IPS DF 6.9 (cell line): ENCODE measurements at places on chromosomes 12 and 14.

- no peak for DNase-seq
These were observed 1.1 kb upstream of the MBD6 start for GRCh38 chr12:57521525-57522010.

GRCh38 chr14:102320033-102320660 lies 601 bp downstream of the ZNF839 start:
- DNase-seq, result no peak

- DNase-seq, result no peak
These were observed 25.9 kb downstream of the PIGH start for GRCh38 chr14:67574156-67574555.

DNA sequence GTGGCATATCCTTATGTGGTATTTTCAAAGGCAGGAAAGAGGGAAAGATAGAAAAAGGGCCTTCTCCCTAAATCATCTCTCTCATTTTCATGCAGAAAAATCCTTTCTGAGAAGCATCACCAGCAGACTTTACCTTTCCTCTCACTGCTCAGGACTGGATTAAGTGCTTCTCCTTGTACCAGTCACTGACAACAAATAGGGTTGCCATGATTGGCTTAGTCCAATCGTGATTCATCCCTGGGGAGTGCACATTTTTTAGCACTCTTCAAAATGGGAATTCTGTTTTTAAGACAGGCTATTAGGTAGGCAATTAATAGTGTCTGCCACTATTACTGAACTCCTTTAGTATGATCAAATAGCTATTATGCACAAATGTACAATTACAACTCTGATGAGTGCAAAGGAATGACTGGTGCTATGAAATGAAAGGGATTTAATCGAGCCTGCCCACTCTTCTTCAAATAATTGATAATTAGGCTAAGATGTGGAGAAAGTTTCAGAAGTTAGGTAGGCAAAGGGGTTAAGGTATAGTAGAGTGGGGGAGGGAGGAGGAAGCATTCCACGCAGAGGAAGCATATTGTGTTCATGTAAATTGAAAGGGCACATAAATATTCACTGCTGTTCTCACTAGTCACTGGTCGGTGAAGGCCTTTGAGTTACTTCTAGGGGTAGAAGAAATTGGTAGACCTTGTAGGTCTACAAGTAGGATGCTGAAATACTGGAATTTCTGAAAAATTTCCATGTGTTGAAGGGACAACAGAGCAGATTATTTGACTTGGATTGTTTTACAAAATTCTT lies 84.0 kb downstream of the MSRB3 start:
- no peak for DNase-seq

GRCh38 chr14:34374998-34375740 lies 86.9 kb downstream of the SPTSSA start:
- no peak for DNase-seq

DNA sequence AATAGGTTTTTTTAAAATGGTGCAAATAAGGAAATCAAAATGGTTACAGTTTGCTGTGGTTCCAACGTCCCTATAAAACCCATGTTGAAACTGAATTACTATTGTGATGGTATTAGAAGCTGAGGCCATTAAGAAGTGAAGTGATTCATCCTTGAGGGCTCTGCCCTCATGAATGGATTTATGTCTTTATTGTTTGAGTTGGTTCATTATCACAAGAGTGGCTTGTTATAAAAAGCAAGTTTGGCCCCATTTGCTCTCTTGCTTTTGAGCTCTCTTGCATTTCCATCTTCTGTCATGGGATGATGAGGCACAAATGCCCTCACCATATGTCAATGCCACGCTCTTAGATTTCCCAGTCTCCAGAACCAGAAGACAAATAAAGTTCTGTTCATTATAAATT lies 62.3 kb downstream of the PRKD1 start:
- DNase-seq, result no peak
